ENCODE measurements at places on chromosomes 7 and 10.

DNA sequence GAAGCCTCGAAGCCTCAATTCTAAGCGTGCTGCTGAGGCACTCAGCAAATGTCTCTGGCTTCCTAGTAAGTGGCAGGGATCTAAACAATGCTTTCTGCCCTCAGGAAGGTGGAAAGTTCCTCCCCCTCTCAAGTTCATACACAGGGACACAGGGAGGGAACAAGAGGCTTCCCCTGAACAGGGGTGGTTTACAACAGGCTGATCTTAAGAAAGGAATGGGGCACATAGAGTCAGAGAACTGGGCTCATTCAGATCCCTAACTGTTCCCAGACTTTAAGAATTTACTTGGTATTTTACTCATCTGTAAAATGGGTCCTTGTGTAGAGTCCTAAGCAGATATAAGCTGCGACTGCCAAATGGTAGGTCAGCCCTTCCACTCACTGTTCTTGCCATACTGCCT lies 2.5 kb downstream of the TNS3 start:
- no peak for DNase-seq

- no peak for DNase-seq
These were observed 155.7 kb upstream of the TMEM229A start for GRCh38 chr7:124188576-124188975.

- DNase-seq, result peak; percentile 84
These were observed 4.3 kb downstream of the SNX8 start for GRCh38 chr7:2309889-2310331.

DNA sequence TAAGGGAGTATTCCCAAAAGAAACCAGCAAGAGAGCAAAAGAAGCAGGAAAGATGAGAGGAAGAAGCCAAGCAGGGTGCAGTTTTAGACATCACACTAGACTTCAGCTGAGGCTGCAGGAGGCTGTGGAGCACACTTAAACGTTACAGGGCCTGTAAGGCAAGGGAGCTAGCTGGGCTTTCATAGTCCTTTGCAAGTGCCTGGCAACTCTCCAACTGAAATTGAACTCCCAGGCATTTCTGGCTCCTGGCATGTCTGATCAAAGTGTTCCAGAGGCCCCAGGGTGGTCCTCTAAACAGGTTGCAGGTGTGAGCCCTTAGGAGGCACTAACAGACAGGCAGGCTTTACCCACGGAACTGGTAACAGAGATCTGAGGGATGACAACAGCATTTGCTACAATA lies 750.2 kb downstream of the XPNPEP1 start:
- no peak for DNase-seq

DNA sequence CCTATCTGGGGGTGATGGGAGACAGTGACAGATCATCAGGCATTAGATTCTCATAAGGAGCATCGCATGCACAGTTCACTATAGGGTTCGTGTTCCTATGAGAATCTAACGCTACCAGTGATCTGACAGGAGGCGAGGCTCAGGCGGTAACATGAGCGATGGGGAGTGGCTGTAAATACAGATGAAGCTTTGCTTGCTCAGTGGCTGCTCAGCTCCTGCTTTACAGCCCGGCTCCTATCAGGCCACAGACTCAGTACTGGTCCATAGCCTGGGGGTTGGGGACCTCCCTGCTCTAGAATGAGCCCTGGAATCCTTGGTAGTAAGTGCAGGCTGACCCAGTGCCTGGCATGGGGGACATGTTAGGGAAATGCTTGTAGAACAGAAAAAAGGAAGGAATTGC lies 426.0 kb downstream of the TYW1 start:
- no peak for DNase-seq

- no peak for DNase-seq
These were observed at the start of gene CDHR1 for GRCh38 chr10:84194424-84195043. TSS of gene CDHR1 (plus strand) at chr10:84194537. CDS start at chr10:84194761, 224 bp downstream.

DNA sequence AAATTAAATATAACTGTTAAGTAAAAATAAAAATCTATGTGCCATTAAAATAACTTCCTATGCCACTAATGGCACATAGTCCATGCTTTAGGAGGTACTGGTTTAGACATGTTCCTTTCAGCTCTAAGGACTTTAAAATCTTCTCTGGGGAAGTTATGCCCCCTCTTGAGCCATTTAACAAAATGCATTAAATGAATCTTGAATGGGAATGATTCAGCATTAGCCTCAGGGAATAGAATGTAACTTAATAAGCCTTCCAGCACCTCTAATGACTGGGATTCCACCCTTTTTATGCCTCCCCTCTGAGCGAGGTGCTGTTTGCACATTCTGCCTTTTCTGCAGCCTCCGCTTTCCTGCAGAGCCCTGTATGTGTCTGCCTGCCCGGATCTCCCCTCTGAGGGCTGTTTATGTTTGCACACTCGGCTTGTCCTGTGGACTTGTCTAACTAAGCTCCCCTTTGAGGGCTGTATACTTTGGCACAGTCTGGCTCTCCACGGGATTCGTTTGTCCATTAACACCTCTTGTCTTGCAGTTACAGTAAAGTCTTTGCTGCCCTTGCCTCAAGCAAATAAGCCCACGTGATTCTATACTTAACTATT lies 108.4 kb upstream of the HPS1 start:
- no peak for DNase-seq

GRCh38 chr7:100685631-100686145 lies 8.4 kb downstream of the GIGYF1 start:
- DNase-seq, result no peak

GRCh38 chr10:81820418-81820817 lies 54.6 kb upstream of the NRG3 start:
- no peak for DNase-seq

DNA sequence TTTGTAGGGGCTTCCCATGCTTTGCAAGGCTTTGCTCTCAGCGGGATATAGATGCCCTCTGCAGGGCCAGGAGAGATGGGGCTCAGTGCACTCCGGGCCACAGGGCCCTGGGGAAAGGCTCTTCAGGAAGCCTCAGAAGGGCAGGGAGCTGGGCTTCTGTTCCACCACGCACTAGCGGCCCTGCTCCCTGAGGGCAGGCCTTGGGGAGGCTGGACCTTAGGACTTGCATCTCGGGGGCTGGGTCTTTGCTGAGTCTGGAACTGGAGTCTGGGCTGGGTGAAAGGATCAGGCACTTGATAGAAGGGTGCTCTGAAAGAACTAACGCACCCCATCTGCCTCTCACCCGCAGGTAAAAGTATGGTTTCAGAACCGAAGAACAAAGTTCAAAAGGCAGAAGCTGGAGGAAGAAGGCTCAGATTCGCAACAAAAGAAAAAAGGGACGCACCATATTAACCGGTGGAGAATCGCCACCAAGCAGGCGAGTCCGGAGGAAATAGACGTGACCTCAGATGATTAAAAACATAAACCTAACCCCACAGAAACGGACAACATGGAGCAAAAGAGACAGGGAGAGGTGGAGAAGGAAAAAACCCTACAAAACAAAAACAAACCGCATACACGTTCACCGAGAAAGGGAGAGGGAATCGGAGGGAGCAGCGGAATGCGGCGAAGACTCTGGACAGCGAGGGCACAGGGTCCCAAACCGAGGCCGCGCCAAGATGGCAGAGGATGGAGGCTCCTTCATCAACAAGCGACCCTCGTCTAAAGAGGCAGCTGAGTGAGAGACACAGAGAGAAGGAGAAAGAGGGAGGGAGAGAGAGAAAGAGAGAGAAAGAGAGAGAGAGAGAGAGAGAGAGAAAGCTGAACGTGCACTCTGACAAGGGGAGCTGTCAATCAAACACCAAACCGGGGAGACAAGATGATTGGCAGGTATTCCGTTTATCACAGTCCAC lies 5.4 kb downstream of the EMX2 start:
- no peak for DNase-seq

DNA sequence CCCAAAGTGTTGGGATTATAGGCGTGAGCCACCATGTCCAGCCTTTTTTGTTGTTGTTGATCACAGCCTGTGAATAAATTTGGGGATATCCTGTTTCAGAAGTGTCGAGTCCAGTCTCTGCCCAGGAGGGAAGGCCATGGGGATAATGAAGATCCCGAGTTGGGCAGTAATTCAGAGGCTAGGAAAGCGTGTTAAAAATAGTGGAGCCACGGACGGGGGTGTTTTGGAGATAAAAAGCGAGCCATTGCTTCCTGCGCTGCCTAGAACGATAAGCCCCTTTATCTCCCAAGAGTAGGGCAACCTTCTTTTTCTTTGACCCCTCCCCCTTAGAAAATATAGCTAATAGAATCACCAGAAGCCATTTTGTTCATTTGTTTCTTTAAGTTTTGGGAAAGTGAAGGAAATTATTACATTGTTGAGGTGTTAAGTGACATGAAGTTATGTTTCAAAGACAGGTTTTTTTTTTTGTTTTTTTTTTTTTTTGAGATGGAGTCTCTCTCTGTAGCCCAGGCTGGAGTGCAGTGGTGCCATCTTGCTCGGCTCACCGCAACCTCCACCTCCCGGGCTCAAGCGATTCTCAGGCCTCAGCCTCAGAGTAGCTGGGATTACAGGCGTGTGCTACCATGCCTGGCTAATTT lies 43.3 kb downstream of the IL15RA start:
- DNase-seq, result no peak

DNA sequence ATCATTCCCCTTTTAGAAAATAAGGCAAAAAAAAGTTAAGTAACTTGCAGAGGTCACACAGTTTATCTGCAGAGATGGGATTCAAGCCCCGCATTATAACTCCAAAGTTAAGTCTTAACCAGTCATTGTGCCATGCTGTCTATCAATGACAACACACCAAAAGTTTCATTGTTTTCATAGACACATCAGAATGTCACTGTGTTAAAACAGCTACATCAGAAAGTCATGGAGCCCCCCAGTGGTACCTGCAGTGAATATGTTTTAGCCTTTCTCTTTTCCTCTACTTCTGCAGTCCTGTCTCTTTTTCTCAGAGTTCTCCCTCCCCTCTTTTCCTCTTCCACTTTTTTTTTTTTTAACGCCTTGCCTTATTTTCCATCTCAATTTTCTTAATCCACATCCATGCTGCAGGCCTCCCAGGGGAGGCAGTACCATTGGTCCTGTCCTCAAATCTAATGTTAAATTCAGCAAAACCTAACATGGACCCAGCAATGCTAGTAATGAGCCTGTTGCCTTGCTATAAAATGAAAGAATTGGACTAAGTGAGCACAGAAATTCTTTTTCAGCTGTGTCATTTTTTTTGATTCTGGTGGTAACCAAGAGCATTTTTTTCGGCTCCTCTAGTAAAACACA lies 3.8 kb upstream of the NRCAM start:
- DNase-seq, result no peak

- no peak for DNase-seq
These were observed 75.4 kb upstream of the POM121L12 start for GRCh38 chr7:52959878-52960660.

GRCh38 chr7:105705427-105705826 lies 124.1 kb upstream of the EFCAB10 start:
- no peak for DNase-seq

DNA sequence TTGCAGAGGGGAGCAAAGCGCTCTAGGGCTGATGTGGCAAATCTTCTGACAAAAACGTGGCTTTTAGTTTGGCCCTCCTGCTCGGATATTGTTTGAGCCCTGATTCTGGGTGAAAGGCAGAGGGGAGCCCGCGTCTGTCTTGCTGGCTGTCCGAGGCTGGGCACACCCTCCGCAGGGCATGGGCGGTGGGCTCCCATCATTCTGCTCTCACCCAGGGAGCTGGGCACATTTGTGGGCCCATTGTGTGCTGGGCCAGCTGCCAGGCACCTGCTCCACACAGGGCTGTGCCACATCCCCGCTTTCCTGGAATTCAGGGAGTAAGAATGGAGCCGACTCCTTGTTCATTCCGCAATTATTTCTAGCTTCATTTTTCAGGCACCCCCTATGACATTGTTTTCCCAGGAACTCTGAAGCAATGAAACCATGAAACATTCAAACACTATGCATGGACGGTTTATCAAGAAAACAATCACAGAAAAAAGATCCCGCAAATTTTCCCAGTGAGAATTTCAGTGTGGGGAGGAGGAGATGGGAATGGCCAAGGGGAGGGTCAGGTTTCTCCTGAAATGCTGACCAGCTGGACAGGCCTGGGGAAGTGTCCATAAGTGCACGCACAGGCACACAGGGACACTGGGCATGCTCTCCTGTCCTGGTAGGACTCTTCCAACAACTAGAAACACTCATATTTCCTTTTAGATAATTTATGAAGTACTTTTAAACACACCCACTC lies 341.1 kb downstream of the CXCL12 start:
- DNase-seq, result no peak

GRCh38 chr7:46604241-46604661 lies 683.2 kb upstream of the IGFBP3 start:
- DNase-seq, result no peak

- DNase-seq, result no peak
These were observed 89.6 kb downstream of the LRRC4 start for GRCh38 chr7:127941476-127942210.

GRCh38 chr7:55508221-55509011 lies 63.9 kb downstream of the VOPP1 start:
- DNase-seq, result no peak

GRCh38 chr10:107492389-107492788 lies 327.9 kb upstream of the SORCS1 start:
- no peak for DNase-seq

- DNase-seq, result no peak
These were observed 153.9 kb downstream of the CDH23 start for GRCh38 chr10:71550628-71551027.

DNA sequence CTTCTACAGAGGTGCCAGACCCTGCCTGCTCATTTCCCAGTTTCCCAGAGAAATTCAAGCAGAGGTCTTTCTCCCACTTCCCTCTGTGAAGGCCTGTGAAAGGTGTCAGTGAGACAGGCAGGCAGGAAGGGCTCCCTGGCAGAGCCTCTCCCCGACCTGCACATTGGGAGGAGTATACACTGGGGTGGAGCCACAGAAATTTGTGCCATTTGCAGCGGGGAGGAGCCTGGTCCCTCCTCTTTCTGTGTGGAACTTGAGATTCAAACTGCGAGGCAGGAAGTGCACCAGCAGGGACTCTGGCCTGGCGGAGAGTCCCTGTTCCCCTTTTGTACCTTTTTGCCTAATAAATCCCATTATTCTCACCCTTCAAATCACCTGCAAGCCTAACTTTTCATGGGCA lies 54.6 kb upstream of the OPN4 start:
- peak; percentile 72 for DNase-seq

- DNase-seq, result peak; percentile 88
These were observed 24.8 kb downstream of the INPP5F start for GRCh38 chr10:119750391-119751230.

DNA sequence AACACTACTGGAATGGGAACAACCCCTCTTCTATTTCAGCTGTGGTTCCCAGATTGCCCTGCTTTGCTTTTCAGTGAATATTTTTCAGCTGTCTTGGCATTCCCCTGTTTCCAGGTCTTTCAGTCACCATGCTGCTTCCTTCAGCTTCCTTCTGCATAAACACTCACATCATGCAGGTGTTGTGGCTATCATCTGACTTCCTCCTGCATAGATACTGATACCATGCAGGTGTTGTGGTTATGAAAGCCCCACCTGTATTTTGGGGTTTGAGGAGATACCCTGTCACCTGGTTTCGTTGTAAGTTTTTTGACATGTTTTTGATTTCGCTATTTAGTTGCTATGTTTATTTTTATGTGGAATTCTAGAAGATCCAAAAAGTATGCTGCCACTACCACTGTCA lies 71.5 kb downstream of the SLC35B4 start:
- DNase-seq, result no peak

Data from osteocyte (in vitro differentiated cells).